ENCODE measurements at places on chromosomes 5 and 9.

DNA sequence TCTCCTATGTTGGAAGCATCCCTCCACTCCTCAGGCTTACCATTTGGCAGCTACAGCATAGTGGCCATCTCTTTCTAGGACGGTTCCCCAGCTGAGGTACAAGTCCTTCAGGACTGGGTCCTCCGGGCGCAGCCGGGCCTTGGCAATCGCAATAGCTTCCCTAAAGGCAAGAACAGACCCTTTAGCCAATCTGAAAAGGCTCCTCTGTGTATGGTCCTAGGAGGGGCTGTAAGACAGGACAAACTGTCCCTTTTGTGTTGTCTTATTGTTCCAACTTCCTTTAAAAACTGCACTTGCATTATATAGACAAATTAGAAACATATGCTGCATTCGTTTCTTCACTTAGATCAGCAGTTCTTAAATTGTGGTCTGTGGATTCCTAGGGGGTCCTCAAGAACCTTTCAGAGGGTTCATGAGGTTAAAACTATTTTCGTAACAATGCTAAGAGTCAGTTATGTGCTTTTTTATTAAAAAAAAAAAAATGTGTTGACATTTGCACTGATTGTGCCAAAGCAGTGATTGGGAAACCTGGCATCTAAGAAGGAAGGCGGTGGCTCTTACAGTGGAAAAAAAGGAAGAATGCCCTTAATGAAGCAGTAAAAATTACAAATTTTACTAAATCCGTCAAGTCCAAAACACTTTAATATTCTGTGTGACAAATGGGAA, 38.7 kb downstream of the GEMIN5 start:
- DNase-seq = no peak

- DNase-seq = no peak
These were observed 8.1 kb downstream of the TTC16 start for GRCh38 chr9:127724012-127724411.

DNA sequence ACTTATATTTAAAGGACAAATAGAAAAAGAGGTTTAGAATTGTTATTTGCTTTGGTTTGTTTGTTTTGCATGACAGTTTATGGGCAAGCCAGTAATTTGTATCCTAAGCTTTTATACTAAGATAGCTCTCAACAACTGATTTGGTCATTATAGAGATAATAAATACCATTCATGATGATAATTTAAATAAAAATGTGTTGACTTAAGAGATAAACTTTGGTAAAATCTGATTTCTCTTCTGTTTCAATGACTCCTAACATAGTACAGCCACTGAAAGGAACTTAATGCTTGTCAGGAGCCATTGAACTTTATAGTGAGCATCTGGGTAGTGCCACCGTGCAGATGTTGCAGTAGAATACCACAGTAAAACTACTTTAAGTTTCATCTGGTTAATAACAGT, 160.7 kb upstream of the ACOT12 start:
- no peak for DNase-seq

DNA sequence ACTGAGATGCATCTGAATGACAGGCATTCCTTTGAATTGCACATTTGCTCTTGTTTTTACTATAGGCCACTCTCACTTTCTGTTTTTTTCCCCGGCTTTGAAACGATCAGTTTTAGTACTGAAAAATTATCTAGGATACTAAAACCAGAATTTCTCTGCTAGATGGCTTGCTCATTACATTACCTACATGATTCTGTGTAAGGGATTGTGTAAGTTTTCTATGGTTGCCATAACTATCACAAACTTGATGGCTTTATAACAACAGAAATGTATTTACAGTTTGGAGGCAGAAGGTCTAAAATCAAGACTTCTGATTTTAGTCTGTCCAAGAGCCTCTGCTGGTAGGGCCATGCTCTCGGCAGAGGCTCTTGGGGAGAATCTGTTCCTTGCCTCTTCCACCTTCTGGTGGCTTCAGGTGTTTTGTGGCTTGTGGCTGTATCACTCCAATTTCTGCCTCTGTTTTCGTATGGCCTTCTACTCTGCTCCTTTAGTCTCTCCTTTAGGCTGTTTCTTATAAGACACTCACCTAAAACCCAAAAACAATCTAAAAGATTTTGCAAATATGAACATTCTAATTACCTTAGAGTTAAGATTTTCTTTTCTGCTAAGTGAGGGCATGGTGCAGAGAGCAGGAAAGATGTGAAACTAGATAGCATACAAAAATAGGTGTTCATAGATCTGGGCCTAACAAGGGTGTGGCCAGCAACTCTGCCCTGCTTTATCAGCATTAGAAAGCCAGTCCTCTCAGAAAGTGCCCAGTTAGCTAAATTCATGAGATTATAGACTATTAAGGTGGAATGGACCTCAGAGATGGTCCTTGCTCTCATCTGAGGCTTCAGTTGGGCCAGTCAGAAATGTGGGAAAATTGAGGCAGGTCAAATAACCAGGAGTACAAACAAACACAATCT, 93.3 kb upstream of the CDKN2B start:
- DNase-seq = no peak

GRCh38 chr5:100682625-100683024, 147.5 kb downstream of the FAM174A start:
- no peak for DNase-seq

GRCh38 chr5:80608731-80609130, 38.7 kb upstream of the ANKRD34B start:
- no peak for DNase-seq

- no peak for DNase-seq
These were observed 2.6 kb upstream of the BOD1 start for GRCh38 chr5:173618927-173619519.

DNA sequence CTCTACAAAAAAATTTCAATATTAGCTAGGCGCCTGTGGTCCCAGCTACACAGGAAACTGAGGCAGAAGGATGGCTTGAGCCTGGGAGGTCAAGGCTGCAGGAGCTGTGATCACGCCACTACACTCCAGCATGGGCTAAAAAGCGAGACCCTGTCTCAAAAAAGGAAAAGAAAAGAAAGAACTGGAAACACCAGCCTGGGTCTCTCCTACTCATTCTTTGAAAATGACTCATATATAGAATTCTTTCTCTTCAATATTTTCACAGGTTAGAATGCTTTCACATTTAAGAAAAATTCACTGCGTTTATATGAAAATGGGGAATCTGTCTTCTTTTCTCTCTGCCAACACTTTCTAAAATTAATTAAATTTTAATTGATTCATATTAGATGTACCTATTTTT, 115.6 kb downstream of the TRPM6 start:
- DNase-seq = no peak

- no peak for DNase-seq
These were observed 143.0 kb upstream of the ZNF608 start for GRCh38 chr5:124889486-124889825.

- DNase-seq = no peak
These were observed 39.4 kb upstream of the GRAMD2B start for GRCh38 chr5:126383776-126384175.

GRCh38 chr9:91857291-91858212, 92.5 kb downstream of the ROR2 start:
- no peak for DNase-seq

DNA sequence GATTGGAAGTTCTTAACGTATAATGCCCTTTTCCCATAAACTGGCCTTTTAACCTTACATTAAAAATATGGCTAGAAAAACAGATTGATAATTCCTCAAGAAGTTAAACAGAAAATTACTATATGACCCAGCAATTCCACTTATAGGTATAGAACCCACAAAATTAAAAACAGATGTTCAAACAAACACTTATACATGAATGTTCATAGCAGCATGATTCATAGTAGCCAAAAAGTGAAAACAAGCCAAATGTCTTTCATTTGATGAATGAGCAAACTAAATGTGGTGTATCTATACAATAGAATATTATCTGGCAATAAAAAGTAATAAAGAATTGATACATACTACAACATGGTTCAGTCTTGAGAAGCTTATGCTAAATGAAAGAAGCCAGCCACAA, 35.5 kb downstream of the POU5F2 start:
- no peak for DNase-seq

DNA sequence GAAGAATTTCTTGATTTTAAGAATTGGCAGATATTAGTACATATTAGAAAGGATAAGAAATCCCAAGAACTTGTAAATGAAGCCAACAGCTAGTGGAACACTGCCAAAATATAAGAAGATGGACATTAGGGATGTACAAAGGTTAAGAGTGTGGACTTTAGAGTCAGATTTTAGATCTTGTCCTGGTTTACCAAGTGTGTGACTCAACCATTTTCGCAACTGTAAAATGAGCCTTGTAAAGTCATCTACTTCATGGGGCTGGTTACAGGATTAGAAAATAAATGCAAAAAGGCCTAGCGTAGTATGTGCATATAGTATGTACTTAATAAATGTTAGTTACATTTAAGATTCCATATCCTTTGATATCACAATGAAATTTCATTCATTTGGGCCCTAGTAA, 260.0 kb downstream of the RAB3C start:
- no peak for DNase-seq

GRCh38 chr9:2216591-2216990, 201.4 kb downstream of the SMARCA2 start:
- no peak for DNase-seq

GRCh38 chr5:98635656-98636055, 137.8 kb upstream of the RGMB start:
- DNase-seq = no peak

- no peak for DNase-seq
These were observed 51.2 kb upstream of the ROR2 start for GRCh38 chr9:92001244-92001643.

DNA sequence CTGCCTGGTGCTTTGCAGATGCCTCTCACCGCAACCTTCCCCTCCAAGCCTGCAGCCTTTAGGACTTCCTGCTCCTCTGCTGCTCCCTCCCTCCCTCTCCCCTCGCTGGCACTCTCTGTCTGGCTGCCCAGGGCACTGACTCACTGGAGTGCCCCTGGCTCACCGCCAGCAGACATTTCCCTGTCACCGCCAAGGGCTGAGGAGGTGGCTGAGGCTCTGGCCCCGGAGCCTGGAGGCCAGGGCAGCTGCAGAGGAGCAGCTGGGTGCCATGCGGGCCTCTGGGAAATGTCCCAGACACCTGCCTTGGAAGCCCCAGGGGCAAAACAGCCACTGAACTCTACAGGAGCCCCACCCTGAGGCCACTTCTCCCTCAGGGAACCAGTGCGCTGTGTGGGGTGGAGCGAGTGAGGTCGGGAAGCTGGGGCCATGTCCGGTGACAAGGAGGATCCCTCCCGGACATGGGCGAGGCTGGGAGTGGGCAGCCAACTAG, 53.4 kb downstream of the TENT4A start:
- no peak for DNase-seq

- DNase-seq = no peak
These were observed 32.2 kb upstream of the PAM start for GRCh38 chr5:102722931-102723330.

DNA sequence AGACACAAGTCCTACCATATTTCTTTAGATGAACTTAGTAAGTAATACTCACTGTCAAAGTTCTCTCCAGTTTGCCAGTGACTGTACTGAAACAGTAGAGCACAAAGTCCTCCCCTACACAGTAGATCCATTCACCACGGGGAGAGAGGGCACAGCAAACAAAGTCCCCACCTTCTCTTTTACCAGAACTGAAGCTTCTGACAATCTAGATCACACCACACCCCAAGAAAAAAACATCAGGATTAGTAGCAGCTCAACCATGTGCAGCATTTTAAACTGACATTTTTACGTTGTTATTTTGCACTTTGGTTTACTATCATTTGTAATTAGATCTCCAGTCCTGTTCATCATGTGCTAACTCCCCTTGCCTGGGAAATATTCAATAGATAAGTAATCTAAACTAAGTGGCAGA, 23.0 kb downstream of the DNAJA1 start:
- no peak for DNase-seq

All from liver (tissue), 10 donors.